ENCODE measurements at places on chromosomes 2 and 18.

DNA sequence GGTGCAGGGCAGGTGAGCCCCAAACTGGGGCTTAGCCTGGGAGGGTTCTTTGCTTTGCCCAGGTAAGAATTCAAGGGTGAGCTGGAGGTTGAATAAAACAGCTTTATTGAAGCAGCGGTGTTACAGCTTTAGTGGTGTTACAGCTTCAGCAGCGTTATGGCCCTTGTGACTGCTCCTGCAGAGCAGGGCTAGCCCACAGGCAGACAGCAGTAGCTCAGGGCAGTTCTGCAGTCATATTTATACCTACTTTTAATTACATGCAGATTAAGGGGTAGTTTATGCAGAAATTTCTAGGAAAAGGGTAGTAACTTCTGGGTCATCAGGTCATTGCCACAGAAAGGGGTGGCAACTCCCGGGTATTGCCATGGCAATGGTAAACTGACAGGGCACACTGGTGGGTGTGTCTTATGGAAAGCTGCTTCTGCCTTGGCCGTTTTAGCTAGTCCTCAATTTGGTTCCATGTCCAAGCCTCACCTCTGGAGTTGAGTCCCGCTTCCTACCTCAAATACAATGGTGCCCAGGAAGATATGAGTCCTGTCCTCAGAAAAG, 78.2 kb downstream of the THNSL2 start:
- DNase-seq = no peak

GRCh38 chr18:2719040-2719439, 63.5 kb downstream of the SMCHD1 start:
- no peak for DNase-seq

- no peak for DNase-seq
Measured at GRCh38 chr2:71190656-71191569, 36.0 kb downstream of the PAIP2B start.

DNA sequence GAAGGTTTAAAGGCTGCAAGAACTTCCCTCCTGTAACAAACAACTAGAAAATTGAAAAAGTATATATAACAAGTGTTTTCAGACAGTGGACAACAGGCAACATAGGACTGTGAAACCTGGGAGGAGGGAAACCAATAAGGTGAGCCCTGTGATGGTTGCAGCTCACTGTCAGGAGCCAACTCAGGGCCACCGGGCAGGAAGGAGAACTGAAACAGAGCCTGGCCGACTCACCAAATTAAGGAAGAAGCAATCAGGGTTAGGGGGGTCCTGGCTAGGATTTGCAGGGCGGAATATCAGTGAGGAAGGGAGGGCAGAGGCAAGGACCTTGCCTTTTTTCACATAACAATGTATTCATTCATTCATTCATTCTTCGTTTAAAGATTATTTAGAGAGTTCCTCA, 21.8 kb upstream of the CNRIP1 start:
- no peak for DNase-seq

DNA sequence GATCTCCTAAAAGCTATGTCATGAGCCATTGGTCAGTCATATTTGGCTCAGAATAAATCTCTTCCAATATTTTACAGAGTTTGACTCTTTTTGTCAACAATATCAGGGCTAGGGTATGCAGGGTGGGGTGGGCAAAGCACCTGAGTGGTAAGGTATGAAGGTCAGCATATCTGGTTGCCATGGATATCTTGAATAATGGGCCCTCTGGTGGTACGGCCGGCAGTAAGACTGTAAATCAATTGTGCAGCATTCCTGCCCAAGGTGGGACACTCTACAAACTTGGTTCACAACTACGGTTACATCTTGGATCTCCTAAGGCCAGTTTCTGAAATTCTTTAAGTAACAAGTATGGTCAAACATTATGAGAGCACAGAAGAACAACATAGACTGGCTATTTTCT, 119.6 kb downstream of the SPOPL start:
- no peak for DNase-seq

- no peak for DNase-seq
Measured at GRCh38 chr2:128416109-128416785, 97.6 kb upstream of the HS6ST1 start.

GRCh38 chr2:172849519-172850217, 114.0 kb downstream of the RAPGEF4 start:
- no peak for DNase-seq

DNA sequence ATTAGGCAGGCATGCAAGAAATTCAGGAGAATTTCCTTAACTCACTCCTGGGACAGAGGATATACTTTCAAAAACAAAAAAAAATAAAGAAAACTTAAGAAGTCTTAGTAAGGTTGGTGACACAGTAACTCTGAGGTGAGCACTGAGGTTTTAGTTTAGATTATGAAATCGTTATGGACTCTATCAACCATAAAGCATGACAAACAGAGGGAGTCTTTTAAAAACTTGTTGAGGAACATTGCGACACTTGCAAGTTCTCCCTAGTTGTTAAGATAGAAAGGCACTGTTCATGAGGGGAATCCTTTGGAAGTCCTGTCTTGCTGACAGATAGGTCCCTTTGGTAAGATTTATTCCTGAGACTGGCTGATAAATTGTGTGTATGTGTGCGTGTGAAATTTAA, 194.3 kb upstream of the ERBB4 start:
- DNase-seq = no peak

DNA sequence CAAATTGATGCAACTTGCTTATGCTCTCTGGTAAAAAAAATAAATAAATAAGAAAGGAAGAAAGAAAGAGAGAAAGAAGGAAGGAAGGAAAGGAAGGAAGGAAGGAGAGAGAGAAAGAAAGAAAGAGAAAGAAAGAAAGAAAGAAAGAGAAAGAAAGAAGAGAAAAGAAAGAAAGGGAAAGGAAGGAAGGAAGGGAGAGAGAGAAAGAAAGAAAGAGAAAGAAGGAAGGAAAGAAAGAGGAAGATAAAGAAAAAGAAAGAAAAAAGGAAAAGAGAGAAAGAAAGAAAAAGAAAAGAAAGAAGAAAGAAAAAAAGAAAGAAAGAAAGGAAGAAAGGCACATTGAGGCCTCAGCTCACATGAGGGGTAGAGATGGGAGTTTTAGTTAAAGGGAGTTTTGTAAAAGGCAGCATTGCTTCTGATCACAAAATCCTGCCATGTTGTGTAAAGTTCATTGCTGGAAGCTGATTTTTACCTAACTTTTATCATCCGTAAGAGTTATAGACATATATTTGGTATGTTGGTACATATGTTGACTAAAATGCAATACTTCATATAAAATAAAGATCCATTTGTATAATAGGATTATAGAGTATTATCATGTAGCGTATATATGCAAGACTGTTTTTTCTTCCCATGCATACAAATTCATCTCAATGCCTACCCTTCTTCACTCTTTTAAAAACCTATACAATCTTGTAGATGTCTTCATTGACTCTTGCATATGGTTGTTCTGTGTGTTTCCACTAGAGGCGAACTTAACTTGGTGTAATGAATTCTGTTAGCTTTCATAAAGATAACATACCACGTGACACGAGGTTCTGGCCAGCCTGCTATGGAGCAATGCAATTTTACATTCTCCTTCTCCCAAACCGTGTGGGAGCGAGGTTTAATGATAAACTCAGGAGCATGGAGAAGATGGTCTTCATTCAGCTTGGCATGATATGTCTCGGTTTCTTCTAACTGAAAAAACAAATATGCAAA, 32.8 kb downstream of the MYOM1 start:
- no peak for DNase-seq

DNA sequence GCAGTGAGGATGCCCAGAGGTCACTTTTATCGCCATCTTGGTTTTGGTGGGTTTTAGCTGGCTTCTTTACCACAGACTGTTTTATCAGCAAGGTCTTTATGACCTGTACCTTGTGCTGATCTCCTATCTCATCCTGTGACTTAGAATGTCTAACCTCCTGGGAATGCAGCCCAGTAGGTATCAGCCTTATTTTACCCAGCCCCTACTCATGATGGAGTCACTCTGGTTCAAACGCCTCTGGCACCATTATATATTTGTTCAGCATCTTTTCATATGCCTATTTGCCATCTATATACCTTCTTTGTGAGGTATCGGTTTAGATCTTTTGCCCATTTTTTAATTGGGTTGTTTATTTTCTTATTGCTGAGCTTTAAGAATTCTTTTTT, 7.2 kb upstream of the CCNT2 start:
- DNase-seq = no peak

- no peak for DNase-seq
Measured at GRCh38 chr18:13544953-13545352, 181.4 kb downstream of the FAM210A start.

DNA sequence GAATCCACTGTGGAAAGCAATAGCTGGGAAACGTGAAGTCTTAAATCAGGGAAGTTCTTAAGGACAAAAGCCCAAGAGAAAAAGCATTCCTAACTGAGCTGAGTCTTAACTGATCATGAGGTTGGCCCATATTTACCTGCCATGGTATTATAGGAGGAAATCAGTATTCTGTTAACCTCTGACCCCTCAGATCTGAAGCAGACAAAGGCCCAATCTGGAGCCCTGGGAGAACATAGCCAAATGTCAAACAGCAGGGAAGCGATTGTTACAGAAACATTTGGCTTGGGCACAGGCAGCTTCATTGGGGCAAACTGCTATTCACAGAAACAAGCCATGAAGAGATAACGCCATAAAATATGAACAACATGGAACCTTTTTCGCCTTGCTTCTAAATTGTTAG, 18.8 kb downstream of the EPHA4 start:
- DNase-seq = no peak

DNA sequence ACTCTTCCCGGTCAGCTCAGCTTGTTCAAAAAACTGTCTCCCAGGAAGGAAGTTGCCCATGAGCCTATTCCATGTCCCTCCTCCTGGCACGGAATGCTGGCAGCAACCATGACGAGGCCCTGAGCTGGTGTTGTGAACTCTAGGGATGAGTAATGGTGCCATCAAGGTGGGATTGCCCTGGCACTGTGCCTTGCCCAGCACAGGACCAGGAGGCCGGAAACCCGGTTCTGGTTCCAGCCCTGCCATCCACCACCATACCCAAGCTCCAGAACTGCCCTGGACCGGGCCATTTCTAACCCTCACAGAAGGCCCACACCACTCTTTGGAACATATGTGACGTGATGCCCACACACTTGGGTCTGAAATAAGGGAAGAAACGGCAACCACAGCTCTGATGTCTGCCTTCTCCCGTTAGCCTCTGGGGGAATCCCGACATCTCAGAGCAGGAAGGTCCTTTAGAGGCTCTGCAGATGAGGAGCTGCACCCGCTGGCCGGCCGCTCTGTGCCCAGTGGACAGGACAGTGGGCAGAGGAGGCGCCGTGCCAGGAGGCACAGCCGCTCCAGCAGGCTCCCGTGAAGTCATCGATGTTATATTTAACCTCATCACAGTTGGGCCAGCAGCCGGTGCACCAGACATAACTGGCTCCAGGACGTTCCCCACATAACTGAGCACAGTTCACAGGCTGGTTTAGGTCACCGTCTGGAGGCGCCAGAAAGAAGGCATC, 462.1 kb upstream of the ID2 start:
- no peak for DNase-seq

DNA sequence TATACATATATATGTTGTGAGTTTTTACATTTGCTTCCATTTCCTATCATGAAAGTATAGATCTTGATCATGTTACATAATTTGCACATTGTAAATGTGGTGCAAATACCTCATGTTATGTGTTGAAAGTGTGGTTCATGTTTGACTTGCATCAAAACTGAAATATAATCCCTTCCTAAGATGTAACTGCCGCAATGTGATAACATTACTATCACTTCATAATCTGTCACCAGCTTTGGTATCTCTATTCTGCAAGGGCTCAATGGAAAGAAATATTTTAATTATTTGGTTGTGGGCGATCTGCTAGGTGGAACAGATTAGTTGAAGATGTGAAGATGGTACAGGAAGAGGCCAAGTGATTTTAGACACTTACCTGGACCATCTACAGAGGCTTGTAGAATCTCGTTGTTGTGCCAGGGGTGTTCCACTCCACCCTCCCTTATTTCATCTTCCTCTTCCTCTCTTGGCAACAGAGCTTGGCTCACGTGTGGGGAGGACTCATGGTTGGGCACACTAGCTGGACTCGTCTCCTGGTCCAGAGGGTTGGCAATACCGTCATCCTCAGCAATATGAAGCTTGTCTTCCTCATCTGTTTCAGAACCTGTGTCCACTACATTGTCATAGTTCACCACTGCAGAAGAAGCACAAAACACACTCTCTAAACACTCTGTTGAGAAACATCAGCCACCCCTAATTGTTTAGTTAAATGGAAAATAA, 90.4 kb downstream of the ZEB2 start:
- no peak for DNase-seq

GRCh38 chr18:59282341-59282740, 9.1 kb upstream of the RAX start:
- no peak for DNase-seq

DNA sequence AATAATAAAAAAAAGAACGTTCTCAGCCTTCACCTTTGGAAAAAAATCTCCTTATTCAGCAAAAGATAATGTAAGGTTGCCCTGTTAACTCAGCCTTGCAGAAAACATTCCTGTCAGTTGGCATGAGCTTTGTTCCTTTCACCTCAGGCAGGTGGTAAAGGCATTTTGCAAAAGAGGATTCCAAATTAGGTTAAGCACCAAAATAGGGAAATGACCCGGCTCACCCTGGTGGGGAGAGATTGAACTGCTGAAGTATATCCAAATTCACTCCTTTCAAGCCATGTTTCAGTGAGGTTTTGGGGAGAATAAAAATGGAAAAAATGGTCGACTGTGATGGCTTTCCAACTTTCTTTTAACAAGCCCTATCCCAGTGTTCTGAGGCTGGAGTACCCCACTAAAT, 1988.8 kb upstream of the PIK3C3 start:
- no peak for DNase-seq

DNA sequence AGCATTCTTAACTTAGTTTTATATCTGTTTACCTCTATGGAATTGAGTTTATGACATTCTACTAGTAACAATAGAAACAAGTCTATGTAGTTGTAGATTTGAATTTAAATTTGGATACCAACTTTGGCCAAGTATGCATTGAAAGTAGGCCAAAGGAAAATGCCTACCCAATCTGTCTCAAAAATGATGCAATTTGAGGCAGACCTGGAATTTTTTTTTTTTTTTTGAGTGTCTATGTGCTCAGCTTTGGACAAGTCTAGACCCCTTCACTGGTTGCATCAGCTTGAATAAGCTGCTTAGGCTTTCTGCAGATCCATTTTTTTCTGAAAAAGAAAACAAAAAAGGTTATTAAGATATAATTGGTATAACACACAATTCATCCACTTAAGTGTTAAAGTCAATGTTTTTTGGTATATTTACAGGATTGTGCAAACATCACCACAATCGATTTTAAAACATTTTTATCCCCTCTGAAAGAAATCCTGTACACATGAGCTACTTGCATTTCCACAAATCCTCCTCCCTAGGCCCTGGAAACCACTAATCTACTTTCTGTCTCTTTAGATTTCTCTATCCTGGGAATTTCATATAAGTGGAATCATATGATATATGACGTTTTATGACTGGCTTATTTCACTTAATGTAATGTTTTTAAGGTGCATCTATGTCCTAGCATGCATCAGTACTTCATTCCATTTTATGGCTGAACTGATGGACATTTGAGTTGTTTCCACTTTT, 185.1 kb upstream of the CCDC68 start:
- no peak for DNase-seq

DNA sequence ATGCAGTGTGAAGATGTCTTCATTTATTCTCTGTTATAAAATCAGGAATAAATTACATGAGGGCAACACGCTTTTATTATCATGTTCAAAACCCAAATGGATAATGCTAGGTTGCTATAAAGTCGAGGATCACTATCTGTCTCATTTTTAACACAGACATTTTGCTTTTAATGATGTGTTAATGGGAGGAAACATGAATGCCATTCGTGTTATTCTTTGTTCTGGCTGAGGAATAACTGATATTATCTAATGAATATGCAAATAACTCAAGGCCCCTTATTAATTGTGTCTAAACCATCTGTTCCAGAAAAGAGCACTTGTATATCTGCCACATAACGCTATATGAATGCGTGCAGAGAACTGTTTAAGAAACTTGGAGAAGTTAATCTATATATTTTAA, 576.1 kb downstream of the DCDC2C start:
- no peak for DNase-seq
